Fibroblast of skin of left biceps (primary cell): ENCODE measurements at places on chromosomes 13 and 19.

- no peak for DNase-seq
Measured at GRCh38 chr19:8397271-8397670, 7.1 kb downstream of the RAB11B start.

- DNase-seq, result no peak
Measured at GRCh38 chr19:35727053-35727955, 9.5 kb downstream of the KMT2B start.

- no peak for DNase-seq
Measured at GRCh38 chr13:30456290-30456689, 9.4 kb downstream of the HMGB1 start.

DNA sequence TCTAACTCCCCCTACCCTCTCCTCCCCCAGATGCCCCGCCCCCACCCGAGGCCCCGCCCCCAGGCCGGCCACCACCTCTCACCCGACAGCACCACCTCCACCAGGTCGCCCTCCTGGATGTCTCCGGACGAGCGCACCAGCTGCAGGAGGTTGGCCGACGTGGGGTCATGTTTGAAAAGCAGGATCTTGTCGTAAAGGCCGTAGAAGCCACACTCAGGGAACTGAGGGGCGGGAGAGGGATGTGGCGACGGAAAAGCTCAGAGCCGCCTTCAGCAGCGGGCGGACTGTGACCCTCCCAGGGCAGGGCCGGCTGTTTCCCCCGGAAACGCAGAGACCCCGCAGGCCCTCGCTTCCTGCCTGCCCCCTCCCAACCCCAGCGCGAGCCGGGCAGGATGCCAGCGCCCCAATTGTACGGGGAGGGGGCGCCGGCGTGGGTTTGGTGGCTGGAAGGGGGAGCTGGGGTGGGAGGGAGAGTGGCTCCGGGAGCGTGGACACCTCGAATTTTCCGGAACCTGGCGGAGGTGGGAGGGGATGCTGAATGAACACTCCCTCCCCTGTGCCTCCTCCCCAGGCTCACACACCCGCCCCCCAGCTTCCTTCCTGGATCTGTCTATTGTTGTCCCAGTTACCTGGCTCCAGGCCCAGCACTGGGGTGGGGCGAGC, 3.0 kb downstream of the PRKD2 start:
- DNase-seq, result peak; percentile 42

DNA sequence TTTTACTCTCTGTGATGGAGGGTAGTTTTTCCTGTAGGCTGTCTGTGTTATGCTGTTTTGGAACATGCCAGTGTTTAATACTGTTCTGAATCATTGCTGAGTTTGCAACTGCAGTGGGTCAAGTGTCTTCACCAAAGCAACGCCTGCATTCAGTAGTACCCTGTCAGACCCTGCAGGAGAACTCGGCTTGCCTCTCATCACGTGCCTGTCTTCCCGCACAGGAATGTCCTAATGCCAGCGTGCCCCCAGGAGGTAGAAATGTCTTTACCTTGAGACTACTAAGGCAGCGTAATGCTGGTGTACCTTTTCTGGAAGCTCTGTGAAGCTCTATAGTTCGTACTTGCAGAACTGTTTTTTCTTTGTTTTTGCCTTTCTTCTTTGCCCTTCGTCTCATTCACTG, 42.3 kb downstream of the POLR1D start:
- DNase-seq, result no peak

- no peak for DNase-seq
Measured at GRCh38 chr19:21483589-21484170, 21.7 kb upstream of the ZNF429 start.

GRCh38 chr19:1513499-1514294, 878 bp upstream of the ADAMTSL5 start:
- DNase-seq, result no peak

- no peak for DNase-seq
Measured at GRCh38 chr13:101555610-101556009, 103.1 kb downstream of the ITGBL1 start.

- DNase-seq, result no peak
Measured at GRCh38 chr13:114134944-114135610, 2.7 kb upstream of the RASA3 start.

DNA sequence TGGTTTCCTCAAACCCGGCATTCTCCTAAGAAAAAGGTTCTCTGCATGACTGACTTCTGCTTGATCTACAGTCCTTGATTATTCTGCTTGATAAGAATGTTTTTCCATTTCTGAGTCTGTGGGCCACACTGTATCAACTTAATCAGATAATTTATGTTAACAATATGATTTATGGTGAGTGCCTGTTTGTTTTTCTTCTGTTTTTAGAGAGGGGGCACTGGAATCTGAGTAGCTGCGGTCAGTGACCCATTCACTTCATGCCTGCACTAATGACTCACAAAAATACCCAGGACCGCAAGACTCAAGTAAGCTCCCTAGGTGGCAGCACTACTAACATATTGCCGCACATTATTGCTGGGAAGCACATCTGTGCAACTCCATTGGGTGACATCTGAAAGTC, 542.3 kb upstream of the ATXN8OS start:
- no peak for DNase-seq

GRCh38 chr13:94329277-94329676, 150.2 kb downstream of the DCT start:
- DNase-seq, result no peak

GRCh38 chr13:78675112-78675511, 16.2 kb upstream of the OBI1 start:
- DNase-seq, result no peak

GRCh38 chr19:4922530-4923275, 13.4 kb downstream of the UHRF1 start:
- DNase-seq, result no peak

GRCh38 chr19:43667876-43668405, 2.0 kb downstream of the PLAUR start:
- DNase-seq, result no peak
